ENCODE measurements at places on chromosomes 2 and 18. TPM values are rescaled to one million over a fixed set of nuclear protein-coding genes. Genes with fewer than 3 reads are reported as not detected.

STARD6 gene
- not detected for polyA plus RNA-seq

TMEM198 gene
- 2.6 TPM for polyA plus RNA-seq

SULT1C3 gene
- polyA plus RNA-seq, result not detected

COQ10B gene
- 10.3 TPM for polyA plus RNA-seq

CRYBA2 gene
- not detected for polyA plus RNA-seq

MAL gene
- 2.5 TPM for polyA plus RNA-seq

EEF1B2 gene
- 1,069 TPM for polyA plus RNA-seq

DSEL gene
- 11.9 TPM for polyA plus RNA-seq
